ENCODE measurements at places on chromosomes 13 and 19.

- no peak for DNase-seq
- no peak overlapping the region for H3K27ac ChIP-seq
- H3K36me3 ChIP-seq: no peaks in the 10 kb centered on the region
- no peaks in the 10 kb centered on the region for H3K27me3 ChIP-seq
- H3K4me3 ChIP-seq: no peak overlapping the region
These were observed 183.0 kb downstream of the RFC3 start for GRCh38 chr13:34000955-34001354.

GRCh38 chr19:45615795-45616703, 14.0 kb upstream of the GPR4 start:
- H3K4me3 ChIP-seq: peak overlapping the region; percentile 26
- peaks cover 17% of the 10 kb centered on the region for H3K36me3 ChIP-seq
- H3K27me3 ChIP-seq: no peaks in the 10 kb centered on the region
- peak; percentile 81 for DNase-seq

DNA sequence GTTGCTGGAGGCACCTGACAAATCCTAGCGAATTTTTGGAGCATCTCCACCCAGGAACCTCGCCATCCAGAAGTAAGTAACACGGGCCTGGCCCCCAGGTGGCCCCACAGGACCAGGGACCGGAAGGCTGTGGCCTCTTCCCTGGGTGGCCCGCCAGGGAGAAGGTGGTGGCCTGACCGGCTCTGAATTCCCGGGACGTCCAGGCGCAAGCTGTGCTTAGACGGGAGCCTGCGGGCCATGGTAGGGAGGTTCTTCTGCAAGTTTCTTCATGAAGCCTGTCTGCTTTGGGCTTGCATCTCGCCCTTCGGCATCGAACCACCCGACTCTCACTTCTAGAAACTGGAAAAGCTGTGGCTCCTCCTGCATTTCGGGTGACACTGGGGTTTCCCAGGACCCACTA, 47.4 kb downstream of the KDM4B start:
- no peaks in the 10 kb centered on the region for H3K27me3 ChIP-seq
- H3K27ac ChIP-seq: no peak overlapping the region
- H3K36me3 ChIP-seq: no peaks in the 10 kb centered on the region
- no peak overlapping the region for H3K4me3 ChIP-seq
- H3K4me1 ChIP-seq: peaks cover 9% of the 10 kb centered on the region
- no peak for DNase-seq

GRCh38 chr19:36115453-36116343, at the start of gene TBCB:
Gene TBCB (plus strand): TSS chr19:36115468. CDS start chr19:36115561, 93 bp downstream.
- peaks cover 69% of the 10 kb centered on the region for H3K36me3 ChIP-seq
- H3K4me1 ChIP-seq: peaks cover 29% of the 10 kb centered on the region
- H3K27ac ChIP-seq: peak within 1 kb of the TSS; percentile 86
- H3K27me3 ChIP-seq: no peaks in the 10 kb centered on the region

DNA sequence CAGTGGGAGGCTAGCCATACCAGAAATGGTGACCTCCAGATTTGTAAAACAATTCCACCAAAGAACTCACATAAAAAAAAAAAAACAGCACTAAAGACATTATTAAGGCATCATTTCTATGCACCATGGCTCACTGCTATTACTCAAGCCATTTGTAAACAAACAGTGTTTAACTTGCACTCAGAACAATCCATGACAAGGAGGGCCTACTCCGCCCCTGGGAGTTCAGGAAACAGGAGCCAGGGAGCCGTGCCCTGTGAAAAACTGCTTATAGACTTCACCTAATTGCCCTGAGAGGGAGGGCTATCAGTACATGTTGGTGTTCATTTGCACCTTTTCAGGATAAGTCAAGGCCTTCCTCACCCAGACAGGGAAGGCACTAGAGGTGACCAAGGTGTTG, 103.2 kb downstream of the ZNF429 start:
- H3K27ac ChIP-seq: no peak overlapping the region
- no peak overlapping the region for H3K4me3 ChIP-seq
- no peak for DNase-seq
- H3K27me3 ChIP-seq: no peaks in the 10 kb centered on the region

DNA sequence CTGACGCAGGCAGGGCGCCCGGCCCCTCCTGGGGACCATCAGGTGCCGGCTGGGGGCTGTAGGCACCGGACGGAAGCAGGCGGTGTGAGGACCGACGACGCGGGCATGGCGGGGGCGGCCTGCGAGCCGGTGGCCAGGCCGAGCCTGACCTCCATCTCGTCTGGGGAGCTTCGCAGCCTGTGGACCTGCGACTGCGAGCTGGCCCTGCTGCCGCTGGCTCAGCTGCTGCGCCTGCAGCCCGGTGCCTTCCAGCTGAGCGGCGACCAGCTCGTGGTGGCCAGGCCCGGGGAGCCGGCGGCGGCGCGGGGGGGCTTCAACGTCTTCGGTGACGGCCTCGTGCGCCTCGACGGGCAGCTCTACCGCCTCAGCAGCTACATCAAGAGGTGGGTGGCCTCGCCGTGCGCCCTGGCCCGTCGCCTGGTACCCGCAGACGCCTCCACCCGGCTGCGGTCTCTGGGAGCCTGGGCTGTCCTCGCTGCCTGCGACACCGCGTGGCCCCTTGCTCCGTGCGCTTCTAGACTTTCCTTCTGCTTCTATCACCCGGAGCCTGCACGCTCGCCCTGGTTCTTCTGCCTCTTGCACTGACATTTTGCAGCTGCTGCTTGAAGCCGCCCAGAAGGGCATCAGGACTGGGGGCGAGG, 460 bp downstream of the MEDAG start:
- H3K36me3 ChIP-seq: no peaks in the 10 kb centered on the region
- H3K4me3 ChIP-seq: peak overlapping the region; percentile 49
- H3K27me3 ChIP-seq: peaks cover 2% of the 10 kb centered on the region
- DNase-seq: no peak
- peak overlapping the region; percentile 77 for H3K27ac ChIP-seq

GRCh38 chr19:35247526-35248309, 1.1 kb upstream of the LSR start:
- H3K27ac ChIP-seq: peak overlapping the region; percentile 86
- H3K4me1 ChIP-seq: peaks cover 8% of the 10 kb centered on the region
- H3K36me3 ChIP-seq: no peaks in the 10 kb centered on the region
- peak overlapping the region; percentile 66 for H3K4me3 ChIP-seq

DNA sequence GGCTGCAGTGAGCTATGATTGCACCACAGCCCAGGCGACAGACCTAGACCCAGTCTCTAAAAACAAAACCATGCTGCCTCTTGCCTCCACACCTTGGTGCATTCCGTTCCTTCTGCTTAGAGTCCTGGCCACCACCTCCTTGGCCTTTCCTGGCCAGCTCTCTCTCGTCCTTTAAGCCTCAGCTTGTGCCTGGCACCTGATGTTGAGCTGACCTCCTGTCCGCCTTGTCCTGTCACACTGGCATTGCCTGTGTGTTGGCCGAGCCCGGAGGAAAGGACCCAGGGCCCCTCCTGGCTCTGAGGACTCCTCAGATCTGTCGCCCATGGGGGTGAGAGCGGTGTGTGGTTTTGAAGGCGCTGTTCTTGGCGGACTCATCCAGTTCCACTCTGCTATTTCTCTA, 143.3 kb downstream of the STK24 start:
- no peak for DNase-seq
- no peak overlapping the region for H3K4me3 ChIP-seq
- no peaks in the 10 kb centered on the region for H3K27me3 ChIP-seq
- H3K4me1 ChIP-seq: peaks cover 3% of the 10 kb centered on the region
- peaks cover 24% of the 10 kb centered on the region for H3K36me3 ChIP-seq

DNA sequence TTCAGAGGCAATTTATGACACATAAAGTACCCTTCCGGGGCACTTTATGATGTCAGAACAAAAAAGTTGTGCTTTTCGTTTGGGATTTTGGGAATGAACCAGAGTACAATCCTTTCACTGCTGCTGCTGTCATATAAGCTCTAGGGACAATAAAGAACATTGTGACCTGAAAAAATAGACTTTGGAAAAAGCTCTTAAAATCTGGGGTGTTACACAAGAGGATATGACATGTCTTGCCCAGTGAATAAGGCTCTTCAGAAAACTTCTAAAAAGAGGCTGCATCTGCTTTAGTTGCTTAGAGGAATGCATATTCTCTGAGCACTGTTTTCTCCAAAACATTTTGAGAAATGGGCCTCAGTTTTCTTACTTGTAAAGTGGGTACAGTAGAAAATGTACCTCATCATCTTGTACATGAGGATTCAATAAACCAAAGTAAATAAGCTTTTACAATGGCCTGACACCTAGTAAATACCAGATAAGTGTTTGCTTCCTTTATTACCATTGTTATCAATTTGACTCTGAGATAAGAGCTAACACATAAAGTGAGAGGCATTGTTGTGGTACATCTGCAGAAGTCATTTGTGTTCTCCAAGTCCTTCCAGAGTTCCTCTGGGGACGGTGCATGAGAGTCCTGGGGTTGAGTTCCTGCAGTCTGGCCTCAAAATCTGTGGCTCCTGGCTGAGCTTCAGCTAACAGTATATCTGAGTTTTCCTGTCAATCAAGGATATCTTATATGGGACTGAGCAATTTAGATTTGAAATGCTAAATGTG, 67.4 kb upstream of the EDNRB start:
- no peak overlapping the region for H3K4me3 ChIP-seq
- no peak overlapping the region for H3K27ac ChIP-seq
- H3K36me3 ChIP-seq: no peaks in the 10 kb centered on the region
- DNase-seq: peak; percentile 19
- peaks cover 8% of the 10 kb centered on the region for H3K4me1 ChIP-seq
- no peaks in the 10 kb centered on the region for H3K27me3 ChIP-seq

GRCh38 chr13:30088312-30088855, 219.0 kb downstream of the KATNAL1 start:
- no peak overlapping the region for H3K27ac ChIP-seq
- peaks cover 9% of the 10 kb centered on the region for H3K27me3 ChIP-seq
- no peaks in the 10 kb centered on the region for H3K4me1 ChIP-seq
- H3K4me3 ChIP-seq: no peak overlapping the region

GRCh38 chr19:4444765-4445741, 12.5 kb downstream of the UBXN6 start:
- no peak for DNase-seq
- H3K36me3 ChIP-seq: peaks cover 38% of the 10 kb centered on the region
- no peaks in the 10 kb centered on the region for H3K27me3 ChIP-seq
- H3K4me1 ChIP-seq: no peaks in the 10 kb centered on the region
- no peak overlapping the region for H3K4me3 ChIP-seq

DNA sequence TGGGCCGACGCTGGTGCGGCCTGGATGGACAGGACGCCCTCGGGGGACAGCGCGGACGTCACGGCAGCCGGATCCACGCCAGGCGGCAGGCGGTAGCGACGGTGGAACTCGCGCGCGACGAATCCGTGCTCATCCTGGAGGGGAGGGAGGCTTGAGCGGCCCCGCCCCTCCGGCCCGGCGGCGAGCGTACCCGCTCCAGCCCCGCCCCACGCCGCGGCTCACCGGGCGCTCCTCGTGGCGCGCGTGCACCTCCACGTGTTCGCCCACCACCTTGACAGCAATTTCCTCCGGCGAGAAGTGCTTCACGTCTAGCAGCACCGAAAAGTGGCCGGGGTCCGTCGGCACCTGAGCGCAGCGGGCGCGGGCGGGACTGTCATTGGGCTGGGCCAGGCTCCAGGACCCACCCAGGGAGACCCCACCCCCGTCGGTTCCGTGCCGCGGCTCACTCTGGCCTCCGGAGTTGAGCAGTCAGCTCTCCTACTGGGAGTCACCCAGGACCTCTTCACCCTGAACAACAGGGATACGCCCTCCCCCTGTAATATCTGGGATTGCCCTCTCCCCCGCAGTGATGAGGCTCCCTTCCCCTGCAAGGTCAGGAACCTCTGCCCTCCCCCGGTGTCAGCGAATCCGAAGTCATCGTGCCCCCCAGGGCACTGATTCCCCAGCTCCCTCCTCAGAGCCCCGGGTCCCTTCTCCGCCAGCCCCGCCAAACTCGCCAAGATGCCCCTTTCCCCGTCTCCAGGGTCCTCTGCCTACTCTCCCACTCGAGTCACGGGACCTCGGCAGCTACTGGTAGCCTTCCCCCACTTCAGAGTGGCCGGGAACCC, 1.1 kb downstream of the HSPB6 start:
- peak overlapping the region; percentile 71 for H3K4me3 ChIP-seq
- peak overlapping the region; percentile 99 for H3K27ac ChIP-seq
- H3K4me1 ChIP-seq: peaks cover 49% of the 10 kb centered on the region
- no peaks in the 10 kb centered on the region for H3K36me3 ChIP-seq

DNA sequence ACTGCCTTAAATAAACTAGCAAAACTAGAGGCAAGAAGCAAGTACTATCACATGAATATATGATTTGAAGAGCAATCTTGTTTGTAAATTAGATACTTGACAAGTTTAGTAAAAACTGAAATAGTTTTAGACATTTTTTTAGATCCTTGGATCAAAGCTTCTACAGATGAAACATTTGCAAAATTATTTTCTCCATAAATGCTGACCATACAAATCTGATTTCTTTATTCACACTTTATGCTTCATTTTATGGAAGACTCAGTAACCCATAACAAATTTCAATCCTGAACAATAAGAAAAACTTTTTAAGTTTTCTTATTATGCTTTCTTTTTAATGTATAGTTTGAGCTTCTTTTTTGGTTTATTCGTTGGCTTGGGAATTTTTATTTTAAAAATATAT, 750.2 kb upstream of the SLITRK5 start:
- DNase-seq: no peak
- no peak overlapping the region for H3K4me3 ChIP-seq
- no peaks in the 10 kb centered on the region for H3K27me3 ChIP-seq
- no peak overlapping the region for H3K27ac ChIP-seq

DNA sequence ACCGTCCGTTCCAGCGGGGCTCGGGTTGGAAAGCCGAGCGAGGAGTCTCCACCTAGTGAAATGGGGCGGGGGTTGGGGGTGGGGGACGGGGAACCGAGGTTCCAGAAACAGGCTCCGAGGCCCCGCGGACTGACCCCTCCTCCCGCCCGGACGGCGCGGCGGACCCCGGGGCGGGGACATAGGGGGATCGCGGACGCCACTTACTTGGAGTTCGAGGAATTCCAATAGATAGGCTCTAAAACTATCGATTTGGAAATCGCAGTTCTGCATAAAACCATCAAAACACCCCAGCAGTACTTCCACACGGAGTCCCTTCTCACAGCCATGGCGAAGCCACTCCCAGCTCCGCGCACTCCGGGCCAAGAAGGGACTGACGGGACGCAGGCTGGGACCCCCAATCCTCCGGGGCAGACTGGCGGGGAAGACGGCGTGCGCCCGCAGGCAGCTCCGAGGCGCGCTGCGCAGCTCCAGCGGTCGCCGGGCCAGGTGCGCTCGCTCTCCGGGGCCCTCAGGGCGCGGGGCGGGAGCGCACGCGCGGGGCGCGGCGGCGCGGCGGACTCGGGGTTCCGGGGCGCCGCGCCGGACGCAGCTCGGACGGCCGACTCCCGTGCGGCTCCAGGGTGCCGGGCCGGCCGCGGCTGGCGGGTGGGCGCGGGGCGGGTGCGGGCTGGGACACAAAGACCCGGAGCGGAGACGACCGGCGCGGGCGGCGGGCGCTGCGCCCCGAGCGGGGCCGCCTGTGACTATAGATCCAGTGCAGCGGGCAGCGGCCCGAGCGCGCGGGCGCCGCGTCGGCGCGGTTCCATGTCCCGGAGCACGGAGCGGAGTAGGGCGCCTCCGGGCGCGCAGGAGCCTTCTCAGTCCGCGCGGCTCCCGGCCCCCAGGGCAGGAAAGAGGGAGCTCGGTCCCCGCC, 567 bp downstream of the EFNB2 start:
- H3K4me1 ChIP-seq: peaks cover 33% of the 10 kb centered on the region
- no peaks in the 10 kb centered on the region for H3K36me3 ChIP-seq
- DNase-seq: no peak
- peak overlapping the region; percentile 76 for H3K27ac ChIP-seq
- peak overlapping the region; percentile 79 for H3K4me3 ChIP-seq
- no peaks in the 10 kb centered on the region for H3K27me3 ChIP-seq
